ENCODE measurements at places on chromosomes 7 and 10.

DNA sequence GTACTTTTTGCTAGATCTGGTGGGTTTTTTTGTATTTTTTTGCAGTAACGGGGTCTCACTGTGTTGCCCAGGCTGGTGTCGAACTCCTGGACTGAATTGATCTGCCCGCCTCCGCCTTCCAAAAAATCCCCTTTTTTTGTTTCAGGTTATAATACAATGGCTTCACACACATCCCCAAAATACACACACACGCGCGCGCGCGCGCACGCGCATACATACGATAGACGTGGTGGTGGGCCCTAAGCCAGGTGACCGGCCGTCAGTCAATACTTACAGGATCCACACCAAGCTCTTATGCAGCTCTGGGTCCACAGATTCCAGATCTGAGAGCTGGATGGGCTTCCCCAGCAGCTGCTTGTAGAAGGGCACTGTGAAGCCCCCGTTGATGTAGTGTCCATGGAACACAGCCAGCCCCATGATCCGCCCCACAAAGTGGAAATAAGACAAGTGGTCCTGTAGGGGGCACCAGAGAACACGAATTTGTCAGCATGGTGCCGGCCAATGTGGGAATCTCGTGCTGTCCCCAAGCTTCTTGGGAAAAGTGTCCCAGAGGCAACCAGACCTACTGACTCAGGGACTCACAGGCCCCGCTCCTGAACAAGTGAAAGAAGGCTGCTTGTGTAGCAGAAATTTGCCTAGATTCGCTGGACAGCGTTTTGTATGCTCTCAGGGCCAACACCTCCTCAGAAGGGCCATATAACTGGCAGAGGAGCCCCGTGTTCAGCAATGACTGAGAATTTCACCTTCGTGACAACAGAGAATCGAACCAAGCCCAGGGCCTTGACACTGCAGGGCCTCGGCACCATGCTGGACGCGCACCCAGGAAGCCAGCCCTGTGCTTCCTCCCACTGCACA lies 103.6 kb downstream of the SMURF1 start:
- H3K27me3 ChIP-seq: no peaks in the 10 kb centered on the region
- H3K36me3 ChIP-seq: peaks cover 90% of the 10 kb centered on the region
- no peak overlapping the region for H3K27ac ChIP-seq
- no peak overlapping the region for H3K4me3 ChIP-seq
- H3K4me1 ChIP-seq: peaks cover 16% of the 10 kb centered on the region

GRCh38 chr7:73978661-73979563 lies 49.1 kb upstream of the ELN start:
- H3K27ac ChIP-seq: no peak overlapping the region
- H3K36me3 ChIP-seq: no peaks in the 10 kb centered on the region
- H3K27me3 ChIP-seq: no peaks in the 10 kb centered on the region
- peaks cover 29% of the 10 kb centered on the region for H3K4me1 ChIP-seq
- DNase-seq: peak; percentile 58

DNA sequence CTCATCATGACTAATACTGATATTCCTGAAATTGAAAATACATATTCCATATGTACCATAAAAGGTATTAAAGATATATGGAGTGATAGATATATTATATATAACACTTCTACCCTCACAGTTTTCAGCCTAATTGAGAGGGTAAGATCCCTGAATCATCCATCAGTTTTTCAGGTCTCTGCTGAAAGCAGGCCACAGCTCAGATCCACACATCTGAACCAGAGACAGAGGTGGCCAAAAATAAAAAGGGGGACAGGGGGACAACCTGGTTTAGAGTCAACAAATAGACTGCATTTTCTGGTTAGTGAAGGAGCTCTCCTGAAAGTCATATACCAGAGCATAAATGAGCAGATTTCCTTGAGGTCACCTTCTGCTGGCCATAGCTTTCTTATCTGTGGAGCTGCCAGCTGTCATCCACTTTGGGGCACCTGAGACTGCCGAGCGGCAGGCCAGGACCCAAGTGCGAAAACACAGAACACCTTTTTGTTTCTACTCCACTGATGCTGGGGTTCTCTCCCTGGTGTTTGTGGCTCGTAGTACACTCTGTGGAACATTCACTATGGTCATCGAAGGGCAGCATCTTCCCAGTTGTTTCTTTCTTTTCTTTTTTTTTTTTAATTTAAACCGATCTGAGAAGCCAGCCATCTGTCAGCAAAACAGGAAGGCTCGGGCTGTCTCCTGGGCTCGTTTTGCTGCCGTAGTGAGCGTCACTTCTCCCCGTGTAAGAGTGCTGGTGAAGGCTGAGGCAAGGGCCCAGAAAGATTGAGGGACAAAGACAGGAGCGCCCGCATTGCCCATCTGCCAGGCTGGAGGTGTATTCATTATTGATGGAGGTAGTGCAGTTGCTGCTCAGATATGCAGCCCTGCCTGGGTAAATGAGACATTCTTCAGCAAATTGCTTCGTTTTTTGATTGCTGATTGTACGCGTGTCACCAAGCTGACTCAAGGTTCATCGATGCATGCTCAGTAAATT lies 13.5 kb downstream of the IKZF1 start:
- DNase-seq: no peak
- no peaks in the 10 kb centered on the region for H3K4me1 ChIP-seq
- H3K27ac ChIP-seq: no peak overlapping the region
- H3K36me3 ChIP-seq: no peaks in the 10 kb centered on the region
- no peaks in the 10 kb centered on the region for H3K27me3 ChIP-seq

DNA sequence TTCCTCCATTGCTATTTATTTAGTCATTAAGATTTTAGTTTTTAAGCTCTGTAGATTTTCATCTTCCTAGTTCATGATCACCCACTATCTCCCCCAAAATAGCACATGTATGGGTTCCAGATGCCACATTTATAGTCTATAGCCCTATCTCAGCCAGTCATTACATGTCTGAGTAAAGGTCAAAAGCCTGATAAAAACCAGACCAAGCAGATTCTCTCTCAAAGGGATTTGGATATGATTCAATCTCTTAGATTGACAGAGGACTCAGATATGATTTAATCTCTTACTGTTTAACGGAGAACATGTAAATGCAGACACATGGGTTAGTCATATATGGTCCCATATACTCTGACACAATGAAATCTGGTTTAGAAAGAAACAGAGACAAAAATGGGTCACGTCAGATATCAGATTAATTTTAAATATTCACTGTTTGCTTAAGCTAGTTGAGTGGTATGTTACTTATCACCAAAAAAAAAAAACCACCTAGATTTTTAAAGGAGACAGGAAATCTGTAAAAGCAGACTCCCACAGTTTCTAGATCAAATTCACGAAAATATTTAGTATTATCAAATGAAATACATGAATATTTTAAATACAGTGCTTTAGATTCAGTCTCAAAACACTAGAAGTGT lies 107.0 kb upstream of the LRRN3 start:
- H3K36me3 ChIP-seq: no peaks in the 10 kb centered on the region
- DNase-seq: no peak
- H3K27ac ChIP-seq: no peak overlapping the region
- no peak overlapping the region for H3K4me3 ChIP-seq
- no peaks in the 10 kb centered on the region for H3K27me3 ChIP-seq

GRCh38 chr7:123601530-123601929 lies at the start of gene ASB15:
Gene ASB15, plus strand, starts transcription at chr7:123601821. Its CDS starts 12,682 bp downstream, at chr7:123614503.
- H3K27ac ChIP-seq: no peak within 1 kb of the TSS
- H3K4me3 ChIP-seq: no peak within 1 kb of the TSS

DNA sequence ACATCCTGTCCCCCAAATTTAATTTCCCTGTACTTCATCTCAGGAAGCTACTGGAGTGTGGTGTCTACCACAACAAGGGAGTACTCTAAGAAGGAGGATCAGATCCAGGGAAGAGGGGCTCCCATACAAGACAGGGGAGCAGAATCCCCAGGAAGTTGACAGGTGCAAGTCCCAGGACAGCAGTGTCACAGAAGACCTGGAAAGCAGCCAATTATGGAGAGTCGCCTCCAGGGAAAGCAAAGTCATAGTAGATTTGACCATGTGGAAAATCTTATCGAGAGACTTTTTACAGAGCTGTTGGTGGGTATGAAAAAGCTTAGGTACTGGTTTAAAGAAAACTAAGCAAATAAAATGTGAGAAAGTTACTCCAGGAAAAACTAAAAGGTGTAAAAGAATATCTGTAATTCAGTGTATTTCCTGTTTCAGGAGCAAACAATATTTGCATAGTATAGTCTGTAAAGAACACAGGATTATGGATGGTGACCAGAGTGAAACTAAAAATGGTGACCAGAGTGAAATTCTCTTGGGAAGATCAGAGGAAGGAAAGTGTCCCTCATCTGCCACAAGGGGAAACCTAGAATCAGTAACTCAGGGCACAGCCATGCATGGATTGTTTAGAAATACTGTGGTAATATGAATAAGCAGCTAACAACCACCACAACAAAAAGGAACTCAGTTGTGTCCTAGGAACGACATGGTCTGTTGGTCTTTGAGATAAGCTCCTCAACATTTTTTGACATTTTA lies 44.5 kb downstream of the LANCL2 start:
- no peaks in the 10 kb centered on the region for H3K4me1 ChIP-seq
- no peak overlapping the region for H3K27ac ChIP-seq
- no peak for DNase-seq

DNA sequence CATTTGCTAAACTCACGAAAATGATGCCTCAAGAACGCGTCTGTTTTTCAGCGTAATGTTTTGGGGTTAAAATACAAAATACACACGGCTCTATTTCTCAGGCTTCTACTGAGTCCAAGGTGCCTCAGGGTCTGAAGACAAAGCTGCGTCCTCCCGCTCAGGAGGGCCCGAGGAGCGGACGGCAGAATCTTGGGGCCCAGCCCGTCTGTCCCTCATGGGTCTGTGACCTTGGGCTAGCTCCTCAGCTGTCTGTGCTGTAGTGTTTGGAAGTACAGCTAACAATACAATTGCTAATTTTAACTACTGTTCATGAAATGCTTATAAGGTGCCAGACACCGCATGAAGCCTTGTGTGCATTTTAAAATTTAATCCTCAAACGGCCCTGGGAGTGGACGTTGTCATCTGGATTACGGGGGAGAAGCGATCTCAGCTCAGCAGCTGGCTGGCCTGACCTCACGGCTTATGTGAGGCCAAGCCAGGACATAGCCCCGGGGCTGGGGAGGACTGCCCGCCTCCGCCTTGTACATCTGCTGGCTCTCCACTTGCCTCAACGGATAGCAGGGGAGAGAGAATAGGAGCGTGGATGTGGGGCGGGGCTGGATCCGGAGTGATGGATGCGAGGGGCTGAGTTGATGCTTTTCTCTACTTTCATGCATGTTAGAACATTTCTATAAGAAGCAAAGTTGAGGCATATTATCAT lies 357.4 kb downstream of the GLRX3 start:
- no peak overlapping the region for H3K4me3 ChIP-seq
- H3K4me1 ChIP-seq: no peaks in the 10 kb centered on the region
- no peaks in the 10 kb centered on the region for H3K27me3 ChIP-seq
- no peaks in the 10 kb centered on the region for H3K36me3 ChIP-seq
- H3K27ac ChIP-seq: no peak overlapping the region
- peak; percentile 25 for DNase-seq

DNA sequence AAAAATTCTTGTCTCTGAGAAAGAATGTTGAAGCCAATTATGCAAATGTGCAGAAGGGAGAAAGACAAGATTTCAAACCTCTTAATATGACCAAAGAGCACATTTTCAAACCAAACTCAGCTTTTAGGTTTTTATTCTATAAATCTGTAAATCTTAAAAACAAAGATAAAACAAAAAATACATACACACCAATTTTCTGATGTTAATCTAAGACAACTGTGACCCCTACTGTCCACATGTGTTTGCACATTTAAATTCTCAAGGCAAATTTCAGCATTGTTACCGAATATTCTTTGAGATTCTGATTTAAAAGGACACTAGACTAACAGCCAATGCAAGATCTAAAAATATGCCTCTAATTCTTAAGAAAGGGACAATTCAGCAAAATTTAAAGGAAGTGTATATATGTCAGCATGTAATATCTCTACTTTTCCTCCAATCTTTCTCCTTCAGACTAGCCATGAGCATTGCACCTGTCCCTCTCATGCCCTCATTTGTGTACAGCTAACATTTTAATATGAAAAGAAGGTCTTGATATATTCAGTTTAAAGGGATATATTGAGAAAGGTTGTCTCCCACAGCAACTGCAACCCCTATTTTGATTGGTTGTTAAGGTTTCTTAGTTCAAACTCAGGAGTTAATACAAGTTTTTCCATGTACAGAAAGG lies 417.9 kb downstream of the IPMK start:
- no peaks in the 10 kb centered on the region for H3K27me3 ChIP-seq
- H3K36me3 ChIP-seq: no peaks in the 10 kb centered on the region
- no peak overlapping the region for H3K27ac ChIP-seq
- no peaks in the 10 kb centered on the region for H3K4me1 ChIP-seq
- H3K4me3 ChIP-seq: no peak overlapping the region

DNA sequence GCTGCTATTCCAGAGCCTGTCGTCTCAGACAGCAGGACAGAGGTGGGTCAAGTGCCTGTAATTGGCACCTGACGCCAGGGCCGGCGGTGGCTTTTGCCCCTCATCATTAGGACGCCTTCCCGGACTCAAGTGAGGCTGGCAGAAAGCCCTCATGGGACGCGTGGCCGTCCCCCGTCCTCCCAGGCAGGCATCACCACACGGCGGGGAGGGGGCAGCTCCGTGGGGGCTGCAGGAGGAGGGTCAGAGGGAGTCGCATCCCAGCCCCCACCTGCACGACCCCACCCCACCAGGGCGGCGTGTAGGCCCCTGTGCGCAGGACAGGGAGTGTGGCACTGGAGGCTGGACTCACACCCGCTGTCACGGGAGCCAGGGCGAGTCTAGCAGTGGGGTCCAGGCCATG lies 16.3 kb downstream of the CFAP46 start:
- no peaks in the 10 kb centered on the region for H3K4me1 ChIP-seq
- H3K27me3 ChIP-seq: peaks cover 11% of the 10 kb centered on the region
- H3K27ac ChIP-seq: no peak overlapping the region
- H3K4me3 ChIP-seq: no peak overlapping the region
- no peak for DNase-seq

DNA sequence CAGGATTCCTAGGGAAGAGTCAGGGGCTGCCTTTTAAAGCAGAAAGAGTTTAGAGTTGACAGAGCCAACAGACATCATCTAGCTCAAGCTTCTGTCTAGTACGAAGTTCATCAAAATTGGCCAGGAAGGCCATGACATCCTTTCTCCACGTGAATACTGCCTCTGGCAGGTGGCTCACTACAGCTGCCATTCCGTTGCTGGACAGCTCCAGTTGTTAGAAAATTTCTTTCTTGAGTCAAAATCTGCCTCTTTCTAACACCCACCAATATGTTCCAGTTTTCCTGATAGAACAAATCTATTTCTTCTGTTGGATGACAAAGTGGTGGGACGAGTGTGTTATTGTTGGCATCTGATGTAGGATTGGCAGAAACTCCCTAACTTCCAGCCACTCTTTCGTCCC lies 154.9 kb downstream of the ADRA2A start:
- no peak overlapping the region for H3K4me3 ChIP-seq
- no peak overlapping the region for H3K27ac ChIP-seq
- no peak for DNase-seq
- no peaks in the 10 kb centered on the region for H3K4me1 ChIP-seq

Measured in suprapubic skin (tissue), 4 donors.